ENCODE measurements at places on chromosomes 11 and 22. TPM values are rescaled to one million over a fixed set of nuclear protein-coding genes. Genes with fewer than 3 reads are reported as not detected.

DNA sequence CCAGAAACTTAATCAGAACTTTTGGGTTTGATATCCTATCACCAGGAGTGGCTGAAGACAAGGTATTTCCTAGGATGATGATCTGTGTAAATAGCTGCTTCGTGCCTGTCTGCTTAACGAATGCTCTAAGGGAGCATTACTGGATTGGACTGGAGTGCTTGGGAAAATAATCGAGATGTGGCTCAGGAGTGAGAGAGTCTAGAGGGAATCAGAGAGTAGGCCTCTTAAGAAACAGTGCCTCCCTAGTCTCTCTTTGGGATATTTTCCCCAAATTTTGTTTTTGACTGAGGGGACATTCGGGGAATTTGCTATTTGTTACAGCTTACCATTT, 2.5 kb downstream of the MAML2 start:
- no peak for DNase-seq

Gene HBE1
- total RNA-seq, result not detected

Gene GAL3ST3
- not detected for total RNA-seq

DNA sequence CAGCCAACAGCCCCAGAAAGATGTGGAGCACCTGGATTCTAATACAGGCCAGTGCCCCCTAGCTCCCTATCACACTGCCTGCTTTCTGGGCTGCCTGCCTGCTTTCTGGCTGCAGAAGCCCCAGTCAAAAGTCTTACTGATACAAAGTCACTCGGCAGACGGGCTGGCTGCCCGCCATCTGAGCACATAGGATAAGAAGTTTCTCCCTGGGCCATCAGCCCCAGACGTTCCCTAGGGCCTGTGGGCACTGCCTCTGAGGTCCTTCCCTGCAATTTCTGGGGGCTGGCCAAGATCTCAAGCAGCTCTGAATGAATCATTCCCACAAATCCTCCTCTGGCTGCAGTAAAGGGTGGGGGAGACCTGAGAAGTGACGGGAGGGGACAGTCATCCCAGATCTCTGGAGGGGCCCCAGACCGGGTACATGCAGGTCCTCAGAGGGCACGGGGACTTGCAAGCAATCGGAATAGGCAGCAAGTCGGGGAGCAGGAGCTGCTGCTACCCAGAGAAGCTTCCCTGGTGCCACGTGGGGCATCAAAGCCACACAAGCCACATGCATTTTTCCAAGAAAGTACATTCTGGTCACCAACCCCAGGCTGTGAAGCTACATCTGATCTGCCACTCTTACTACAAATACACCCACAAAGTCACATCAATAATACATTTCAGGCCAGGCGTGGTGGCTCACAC, 4.7 kb downstream of the TPST2 start:
- DNase-seq, result peak; percentile 84

Gene NPTXR
- total RNA-seq, result 21.9 TPM

- no peak for DNase-seq
Measured at GRCh38 chr11:83073884-83074283, 2.2 kb upstream of the RAB30 start.

Gene OR51E2
- 0.51 TPM for total RNA-seq

DNA sequence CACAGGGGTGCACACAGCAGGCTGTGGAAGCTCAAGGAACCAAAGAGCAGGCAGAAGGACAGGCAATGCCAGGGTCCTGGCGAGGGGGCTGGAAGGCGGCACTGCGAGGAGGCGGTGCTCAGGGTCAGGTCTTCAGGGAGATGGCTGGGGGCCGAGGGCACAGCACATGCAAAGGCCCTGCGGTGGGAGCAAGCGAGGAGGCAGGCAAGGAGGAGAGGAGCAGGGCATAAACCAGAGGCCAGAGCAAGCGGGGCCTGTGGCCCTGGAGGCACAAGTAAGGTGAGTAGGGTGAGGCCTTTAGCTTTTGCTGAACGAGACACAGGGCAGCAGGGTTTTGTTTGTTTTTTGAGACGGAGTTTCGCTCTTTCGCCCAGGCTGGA, 126.9 kb downstream of the ARHGAP8 start:
- DNase-seq, result no peak

Data from aorta (tissue), 5 donors.